ENCODE measurements at places on chromosomes 4 and X.
A peak's percentile ranks its signal among the peaks of the same experiment; 100 is the strongest.

DNA sequence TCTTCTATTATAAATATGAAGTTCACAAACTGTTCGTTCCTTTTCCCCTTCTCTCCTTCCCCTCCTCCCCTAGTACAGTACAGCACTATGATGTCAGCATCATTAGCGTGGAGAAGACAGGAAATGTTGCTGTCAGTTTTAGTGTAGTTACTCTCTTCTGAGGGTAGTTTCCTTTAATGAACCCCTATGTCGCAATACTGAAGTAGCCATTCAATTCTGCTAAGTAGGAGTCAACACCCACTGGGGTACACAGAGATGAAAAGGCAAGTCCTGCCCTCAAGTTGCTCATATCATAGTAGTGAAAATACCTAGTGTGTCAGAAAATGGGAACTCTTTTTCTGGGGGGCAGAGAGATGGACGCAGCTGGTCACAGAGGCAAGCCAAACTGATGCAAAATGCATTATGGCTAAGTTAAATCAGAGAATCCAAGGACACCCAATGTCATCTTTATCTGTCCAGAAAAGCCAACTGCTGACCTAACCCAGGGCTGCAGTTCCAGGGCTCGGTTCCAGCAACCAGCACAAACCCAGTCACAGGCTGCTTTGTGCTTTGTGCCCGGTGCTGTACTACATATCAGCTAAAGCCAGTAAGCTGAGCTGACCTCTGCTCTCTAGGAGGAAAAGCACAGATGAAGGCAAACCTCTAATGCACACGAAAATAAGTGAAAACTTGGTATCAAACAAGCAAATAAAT lies 31.5 kb downstream of the GRIA3 start:
- no peak for DNase-seq

DNA sequence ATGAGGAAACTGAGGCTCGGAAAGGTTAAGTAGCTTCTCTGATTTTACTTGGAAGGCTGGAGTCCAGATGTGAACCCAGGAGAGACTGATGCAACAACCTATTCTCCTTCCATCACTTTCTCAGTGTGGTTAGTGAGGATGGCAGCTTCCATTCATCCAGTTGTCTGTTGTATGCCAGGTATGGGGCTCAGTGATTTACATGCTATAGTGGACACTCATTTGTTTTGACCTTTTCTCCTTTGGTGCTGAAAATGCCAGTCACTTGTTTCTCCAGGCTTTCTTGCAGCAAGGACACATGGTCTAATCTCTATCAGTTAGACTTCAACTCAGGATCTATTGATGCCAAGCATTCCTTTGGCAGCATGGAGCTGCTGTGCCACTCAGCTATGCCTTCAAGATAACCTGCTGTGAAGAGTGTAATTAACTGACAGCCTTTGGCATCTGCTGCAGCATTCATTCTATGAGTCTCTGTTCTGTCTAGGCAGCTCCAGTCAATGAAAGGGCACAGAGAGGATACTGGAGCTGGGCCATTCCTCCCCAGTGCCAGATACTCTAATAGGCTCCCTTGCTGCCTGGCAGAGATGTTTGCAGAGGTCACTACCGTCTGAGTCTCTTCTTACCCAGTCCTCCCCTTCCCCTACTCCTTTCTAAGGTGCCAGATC lies 11.0 kb upstream of the CWH43 start:
- DNase-seq: no peak

DNA sequence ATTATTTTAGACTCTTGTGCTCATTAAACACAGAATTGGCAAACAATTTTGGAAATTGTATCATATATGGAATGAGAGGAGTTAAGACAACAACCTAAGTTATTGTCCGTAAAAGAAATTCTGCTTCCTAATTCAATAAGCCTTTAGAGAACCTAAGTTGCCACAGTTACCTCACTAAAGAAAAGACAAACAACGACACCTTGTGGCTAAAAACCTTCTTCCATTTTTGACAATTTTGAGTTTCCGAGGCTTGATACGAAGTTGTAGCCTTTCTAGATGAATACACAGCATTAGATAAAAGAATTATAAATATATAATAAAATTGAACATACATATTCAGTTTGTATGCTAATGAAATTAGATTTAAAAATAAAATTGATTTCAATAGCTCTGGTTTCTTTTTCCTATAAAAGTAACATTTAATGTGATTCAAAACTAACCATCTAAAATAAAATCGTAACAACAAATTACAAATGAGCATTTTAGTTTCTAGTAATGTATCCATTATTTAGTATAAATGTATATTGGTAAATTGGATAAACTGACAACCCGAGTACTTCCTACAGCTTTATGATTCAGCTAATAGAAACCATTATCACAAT lies 275.1 kb downstream of the GPM6A start:
- DNase-seq: no peak

- no peak for DNase-seq
Measured at GRCh38 chr4:141896687-141897086, 260.3 kb downstream of the IL15 start.

DNA sequence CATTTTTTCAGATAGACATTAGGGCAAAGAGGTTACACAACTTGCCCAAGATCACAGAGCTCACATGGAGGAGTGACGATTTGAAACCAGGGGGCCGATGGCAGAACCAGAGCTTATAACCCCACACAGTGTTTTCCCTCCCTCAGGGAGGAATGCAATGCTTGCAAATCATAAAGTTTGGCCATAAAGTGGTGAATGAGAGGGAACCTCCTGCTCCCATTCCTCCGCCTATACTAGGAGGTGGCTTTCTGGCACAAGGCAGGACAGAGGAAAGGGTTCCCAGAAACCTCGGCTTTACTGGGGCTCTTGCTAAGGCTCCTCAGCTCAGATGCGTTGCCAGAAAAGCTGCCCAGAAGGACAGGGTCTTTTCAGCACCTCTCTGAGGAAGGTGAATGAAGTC lies 19.3 kb downstream of the TMEM154 start:
- DNase-seq: no peak

GRCh38 chr4:175062183-175062592 lies 144.0 kb downstream of the ADAM29 start:
- DNase-seq: no peak

- no peak for DNase-seq
Measured at GRCh38 chr4:5456296-5456845, 252.0 kb downstream of the EVC2 start.

- no peak for DNase-seq
Measured at GRCh38 chrX:9182041-9182440, 148.1 kb upstream of the FAM9B start.

DNA sequence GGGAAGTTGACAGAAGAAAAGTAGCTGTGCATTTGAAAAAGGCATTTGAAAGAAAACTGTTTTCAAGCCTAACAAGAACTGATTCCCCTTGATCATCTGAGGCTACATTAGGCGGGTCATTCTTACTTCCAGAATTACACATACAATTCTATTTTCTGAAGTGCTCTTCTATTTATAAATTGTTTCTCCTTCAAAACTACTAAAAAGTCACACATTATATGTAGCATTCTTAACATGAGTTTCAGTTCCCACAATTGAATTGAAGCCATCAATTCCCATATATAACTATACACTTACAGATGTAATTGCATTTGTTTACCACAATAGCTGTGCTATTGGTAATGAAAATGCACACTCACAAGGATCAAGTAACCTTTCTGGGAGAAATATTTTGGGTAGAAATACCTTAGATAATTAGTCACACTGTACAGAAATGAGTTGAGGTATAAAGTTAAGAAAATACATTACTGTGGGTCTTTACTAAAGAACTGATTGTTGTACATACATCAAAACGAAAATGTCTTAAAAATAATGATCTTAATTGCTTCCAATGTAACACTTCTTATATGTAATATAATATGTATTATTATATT lies 1688.0 kb upstream of the AGA start:
- DNase-seq: no peak

GRCh38 chr4:180314972-180315371 lies 1928.2 kb upstream of the TENM3 start:
- DNase-seq: no peak

DNA sequence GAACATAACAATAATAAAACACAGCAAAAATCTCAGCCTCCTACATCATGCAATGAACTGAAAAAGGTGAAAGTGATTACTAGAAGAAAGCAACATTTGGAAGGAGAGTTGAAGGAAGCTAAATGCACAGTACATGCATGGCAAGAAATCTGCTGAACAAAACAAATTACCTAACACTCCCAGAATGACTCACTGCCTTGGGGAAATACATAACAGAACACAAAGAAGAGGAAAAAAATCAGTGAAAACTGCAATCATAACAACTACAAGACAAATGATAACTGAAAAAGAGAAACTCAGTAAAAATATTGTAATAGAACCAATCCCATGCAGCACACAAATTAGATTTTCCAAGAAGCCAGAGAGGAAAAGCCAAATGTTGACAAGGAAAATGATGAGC lies 1513.2 kb downstream of the ARAP2 start:
- no peak for DNase-seq

GRCh38 chrX:34927866-34928265 lies 14.7 kb upstream of the FAM47B start:
- no peak for DNase-seq

DNA sequence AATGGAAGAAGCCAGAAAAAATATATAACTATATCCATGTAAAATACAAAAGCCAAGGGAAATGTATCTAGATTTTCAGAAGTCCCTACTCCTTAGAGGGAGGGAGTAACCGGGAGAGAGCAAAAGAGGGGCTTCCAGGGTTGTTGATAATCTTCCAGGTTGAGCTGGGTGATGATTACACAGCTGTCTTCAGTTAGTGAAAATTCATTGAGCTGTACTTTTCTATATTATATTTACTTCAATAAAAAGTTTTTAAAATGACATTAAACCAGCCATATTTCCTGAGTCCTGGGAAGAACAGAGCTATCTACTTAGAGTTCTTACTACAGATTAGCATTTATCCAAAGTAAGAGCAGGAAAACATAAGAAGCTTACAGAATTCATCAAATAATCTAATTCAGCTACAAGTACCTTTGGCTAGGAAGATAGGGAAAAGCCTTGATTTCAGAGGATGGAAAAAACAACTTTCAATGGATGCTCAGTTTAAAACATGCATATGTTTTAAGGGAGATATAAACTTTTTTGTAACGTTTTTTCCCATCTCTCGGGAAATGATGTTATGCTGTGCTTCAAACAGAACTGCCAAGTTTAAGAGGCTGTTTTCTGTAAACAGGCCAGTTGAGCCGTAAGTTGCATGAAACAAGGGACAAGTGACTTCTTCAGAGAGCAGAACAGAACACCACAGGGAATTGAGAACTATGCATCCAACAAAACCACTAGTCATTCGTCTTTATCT lies 204.6 kb downstream of the SCFD2 start:
- DNase-seq: no peak

- peak; percentile 21 for DNase-seq
Measured at GRCh38 chr4:120921456-120922380, 808 bp downstream of the PRDM5 start.

GRCh38 chrX:134236626-134237614 lies at the start of gene CCDC160:
Gene CCDC160, plus strand, starts transcription at chrX:134237182. Its CDS starts 7,619 bp downstream, at chrX:134244801.
- no peak for DNase-seq

DNA sequence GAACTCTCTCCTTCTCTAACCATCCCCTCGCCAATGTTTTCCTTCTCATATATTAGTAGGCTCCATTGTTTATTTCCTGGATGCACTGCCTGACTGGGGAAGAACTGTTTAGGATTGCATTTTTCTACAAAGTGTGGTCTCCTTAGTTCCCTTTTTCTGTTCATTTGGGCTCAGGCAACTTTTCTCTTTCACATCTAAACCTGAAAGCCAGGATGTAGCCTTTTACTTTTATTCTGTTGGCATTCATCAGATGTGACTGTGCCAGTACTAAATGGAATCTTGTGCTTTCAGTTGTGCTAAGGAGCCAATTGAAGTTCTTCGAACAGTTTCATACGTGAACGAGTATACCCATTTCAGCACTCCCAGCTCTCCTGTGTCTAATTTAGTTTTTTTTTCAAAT lies 59.8 kb downstream of the DDIT4L start:
- no peak for DNase-seq

DNA sequence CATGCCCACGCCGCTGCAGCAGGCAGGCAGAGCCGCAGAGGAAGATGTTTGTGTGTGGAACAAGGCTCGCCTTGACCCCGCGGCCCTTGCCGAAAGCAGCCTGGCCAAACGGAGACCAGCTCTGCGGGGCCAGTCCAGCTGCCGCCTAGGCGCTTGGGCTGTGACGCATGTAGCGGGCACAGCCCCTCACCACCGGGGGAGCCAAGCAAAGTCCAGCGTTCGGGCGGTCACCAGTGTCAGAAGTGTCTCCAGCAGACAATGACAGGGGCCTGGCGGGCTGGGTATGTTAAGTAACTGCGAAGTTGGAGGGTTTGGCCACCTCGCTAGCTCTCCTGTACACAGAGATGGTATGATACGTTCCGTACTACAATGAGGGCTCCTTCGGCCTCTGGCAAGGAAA lies 1.3 kb downstream of the AMER1 start:
- no peak for DNase-seq

- no peak for DNase-seq
Measured at GRCh38 chrX:114058988-114059418, 524.9 kb upstream of the HTR2C start.

GRCh38 chrX:65241059-65241721 lies 264.9 kb upstream of the ZC4H2 start:
- no peak for DNase-seq

DNA sequence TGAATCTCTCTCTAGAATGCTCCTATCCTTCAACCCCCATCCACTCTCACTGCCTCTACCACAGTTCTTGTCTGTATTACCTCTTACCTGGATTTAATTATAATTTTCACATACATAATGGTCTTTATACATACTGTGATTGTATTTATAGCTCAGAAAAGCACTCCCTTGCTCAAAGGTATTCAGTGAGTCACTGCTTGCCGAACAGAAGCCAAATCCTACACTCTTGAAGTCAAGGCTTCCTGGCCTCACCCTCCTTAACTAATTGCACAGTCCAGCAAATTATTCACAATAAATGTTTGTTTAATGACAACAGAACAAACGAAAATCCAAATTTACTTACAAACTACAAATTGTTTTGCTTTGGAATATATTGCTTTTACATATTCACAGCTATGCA lies 159.5 kb downstream of the KLHL13 start:
- DNase-seq: no peak

DNA sequence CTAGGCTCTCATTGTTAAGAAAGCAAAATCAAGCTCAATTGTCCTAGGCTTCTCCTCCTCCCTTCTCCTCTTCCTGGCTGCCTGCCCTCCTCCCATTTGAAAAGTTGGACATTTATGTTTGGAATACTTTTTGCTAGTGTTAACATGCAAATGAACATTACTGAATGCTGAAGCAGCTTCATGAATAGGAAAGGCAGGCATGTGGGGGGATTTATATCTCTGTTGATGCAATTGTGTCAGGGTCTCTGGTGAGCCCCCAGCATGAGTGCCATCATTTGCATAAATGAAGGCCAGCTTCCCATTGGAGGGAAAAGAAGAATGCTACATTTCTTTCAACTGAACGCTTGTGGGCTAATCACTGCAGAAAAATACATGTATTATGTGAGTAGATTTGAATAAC lies 160.1 kb upstream of the NDST3 start:
- no peak for DNase-seq

DNA sequence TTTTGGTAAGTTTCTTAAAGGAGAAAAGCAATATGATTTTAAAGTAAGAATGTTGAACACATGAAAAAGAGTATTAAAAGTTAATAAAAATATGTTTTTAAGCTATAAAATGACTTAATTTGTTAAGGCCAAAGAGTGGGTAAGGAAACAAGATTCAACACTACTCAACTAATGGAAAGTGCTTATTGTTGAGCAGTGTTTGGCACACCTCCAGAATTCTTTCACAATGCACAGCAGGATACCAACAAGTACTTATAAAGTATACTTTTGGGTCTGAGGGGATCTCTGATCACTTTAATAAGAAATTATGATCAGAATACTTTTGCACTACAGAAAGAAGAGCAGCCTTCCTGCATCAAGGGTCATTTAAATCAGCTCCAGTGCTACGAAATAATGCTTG lies 5.9 kb downstream of the LAMP2 start:
- DNase-seq: no peak

Measured in CD4-positive, alpha-beta T cell treated with Interleukin-12 subunit alpha and Interleukin-12 subunit beta, for 1 hour (primary cell).